Ecto neural progenitor cell (in vitro differentiated cells): ENCODE measurements at places on chromosomes 4 and X.

- DNase-seq, result no peak
These were observed 9.3 kb upstream of the HAUS3 start for GRCh38 chr4:2251073-2251794.

DNA sequence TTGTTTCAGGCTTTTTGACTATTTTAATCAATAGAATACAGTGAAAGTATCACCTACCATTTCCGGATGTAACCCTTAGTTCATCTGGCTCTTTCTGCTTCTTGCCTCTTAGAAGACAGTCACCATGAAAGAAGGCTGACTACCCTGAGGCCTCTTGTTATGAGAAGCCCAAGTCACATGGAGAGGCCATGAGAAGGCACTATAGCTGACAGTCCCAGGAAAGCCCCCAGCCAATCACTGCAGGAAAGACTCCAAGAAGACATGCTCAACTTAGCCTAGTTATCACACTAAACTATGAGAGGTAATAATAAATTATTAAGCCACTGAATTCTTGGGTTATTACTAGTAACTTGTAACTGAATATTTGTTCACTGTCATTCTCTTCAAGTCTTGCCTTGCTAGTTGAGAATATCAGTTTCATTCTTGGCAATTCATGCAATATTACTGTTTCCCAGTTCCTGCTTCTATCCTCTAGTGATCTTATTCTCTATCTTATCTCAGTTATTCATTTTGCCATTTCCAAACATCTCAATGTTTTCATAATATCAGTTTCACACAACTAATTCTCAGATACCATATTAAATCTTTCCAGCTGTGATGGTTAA is 57.1 kb upstream of the GUCY1A1 start:
- no peak for DNase-seq

DNA sequence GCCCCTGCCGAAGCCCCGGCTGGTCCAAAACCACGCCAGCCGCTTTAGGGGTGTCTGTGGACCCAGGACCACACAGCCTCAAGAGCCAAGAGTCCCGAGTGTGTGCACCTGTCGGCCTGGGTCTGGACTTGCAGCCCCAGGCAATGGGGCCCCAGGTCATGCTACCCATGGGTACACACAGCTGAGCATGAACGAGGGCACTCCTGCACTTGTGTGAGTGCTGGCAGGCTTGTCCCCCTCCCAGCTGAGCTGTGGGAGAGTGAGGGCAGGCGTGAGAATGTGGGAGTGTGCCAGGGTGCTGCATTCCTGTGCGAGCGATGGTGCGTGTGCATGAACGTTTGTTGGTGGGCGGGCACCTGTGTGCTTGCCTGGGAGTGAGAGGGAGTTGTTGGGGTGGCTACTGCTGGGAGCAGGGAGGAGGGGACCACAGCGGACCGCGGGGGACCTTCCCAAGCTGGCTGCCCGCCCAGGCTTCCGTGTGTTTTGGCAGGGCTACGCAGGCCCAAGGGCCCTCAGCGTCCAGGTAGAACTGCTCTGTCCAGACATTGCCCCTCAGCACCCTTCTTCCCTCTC is 30.8 kb downstream of the BLOC1S4 start:
- no peak for DNase-seq

GRCh38 chr4:133189147-133189517 is 40.0 kb downstream of the PCDH10 start:
- no peak for DNase-seq

DNA sequence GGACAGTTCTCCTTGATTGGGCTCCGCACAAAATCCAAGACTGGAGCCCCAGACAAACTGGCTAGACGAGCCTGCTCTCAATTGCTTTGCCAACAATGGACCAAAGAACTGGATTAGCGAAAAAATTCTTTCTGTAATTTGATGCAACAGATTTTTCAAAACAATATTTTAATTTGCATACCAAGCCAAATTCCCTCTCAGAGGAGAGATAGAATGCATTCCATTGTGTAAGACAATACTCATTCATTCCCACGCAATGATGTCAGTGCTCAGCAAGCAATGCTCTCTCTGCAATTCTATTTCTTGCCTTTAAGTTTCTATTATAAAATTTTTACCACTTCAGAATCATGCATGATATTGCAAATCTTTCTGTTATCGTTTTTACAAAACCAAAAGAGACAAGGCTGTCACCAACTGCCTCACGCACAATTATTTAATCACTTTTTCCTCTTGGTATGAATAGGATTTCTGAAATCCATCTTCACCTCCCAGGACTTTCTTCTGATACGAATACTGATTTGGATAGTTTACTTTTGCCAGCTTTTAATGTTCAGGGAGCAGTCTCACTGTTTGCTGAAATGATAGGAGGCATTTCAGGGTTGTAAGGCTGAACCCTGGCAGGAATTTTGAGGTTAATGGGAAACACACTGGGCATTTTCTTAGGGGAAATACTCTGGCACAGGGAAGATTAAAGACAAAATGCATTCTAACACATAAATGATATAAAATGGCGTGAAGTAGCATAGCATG is 46.1 kb upstream of the HCCS start:
- DNase-seq, result no peak

GRCh38 chrX:56564164-56564885 is 898 bp downstream of the UBQLN2 start:
- no peak for DNase-seq
